ENCODE measurements at places on chromosomes 12 and 14. TPM values are rescaled to one million over a fixed set of nuclear protein-coding genes. Genes with fewer than 3 reads are reported as not detected.

Gene RND1
- total RNA-seq, result 2.0 TPM

GRCh38 chr12:74685385-74685784, 147.8 kb downstream of the ATXN7L3B start:
- H3K27me3 ChIP-seq, result no peaks in the 10 kb centered on the region
- no peaks in the 10 kb centered on the region for H3K4me1 ChIP-seq
- no peaks in the 10 kb centered on the region for H3K36me3 ChIP-seq

Gene AMN1
- 26.9 TPM for total RNA-seq

DNA sequence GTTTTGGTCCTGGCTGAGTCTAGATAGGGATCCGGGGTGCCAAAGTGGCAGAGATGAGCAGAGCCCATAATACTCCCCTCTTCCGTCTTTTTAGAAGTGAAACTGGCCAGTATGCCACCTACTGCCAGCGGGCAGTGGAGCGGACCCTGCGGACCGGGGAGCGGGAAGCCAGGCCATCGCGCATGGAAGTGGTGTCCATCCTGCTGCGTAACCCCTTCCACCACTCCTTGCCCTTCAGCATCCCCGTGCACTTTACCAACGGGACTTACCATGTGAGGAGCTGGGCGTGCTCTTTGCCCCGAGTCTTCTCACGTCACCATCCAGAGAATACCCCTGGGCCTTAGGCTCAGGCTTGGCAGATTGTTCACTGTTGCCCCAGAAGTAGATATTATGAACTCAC, 21.0 kb downstream of the PIGH start:
- no peak overlapping the region for H3K4me3 ChIP-seq
- H3K4me1 ChIP-seq, result peaks cover 4% of the 10 kb centered on the region
- no peaks in the 10 kb centered on the region for H3K36me3 ChIP-seq
- no peaks in the 10 kb centered on the region for H3K27me3 ChIP-seq
- H3K27ac ChIP-seq, result no peak overlapping the region
- DNase-seq, result no peak

Gene SLC35F4
- total RNA-seq, result not detected

Measured in HCT116 (cell line).